ENCODE measurements at places on chromosomes 7 and 10.

DNA sequence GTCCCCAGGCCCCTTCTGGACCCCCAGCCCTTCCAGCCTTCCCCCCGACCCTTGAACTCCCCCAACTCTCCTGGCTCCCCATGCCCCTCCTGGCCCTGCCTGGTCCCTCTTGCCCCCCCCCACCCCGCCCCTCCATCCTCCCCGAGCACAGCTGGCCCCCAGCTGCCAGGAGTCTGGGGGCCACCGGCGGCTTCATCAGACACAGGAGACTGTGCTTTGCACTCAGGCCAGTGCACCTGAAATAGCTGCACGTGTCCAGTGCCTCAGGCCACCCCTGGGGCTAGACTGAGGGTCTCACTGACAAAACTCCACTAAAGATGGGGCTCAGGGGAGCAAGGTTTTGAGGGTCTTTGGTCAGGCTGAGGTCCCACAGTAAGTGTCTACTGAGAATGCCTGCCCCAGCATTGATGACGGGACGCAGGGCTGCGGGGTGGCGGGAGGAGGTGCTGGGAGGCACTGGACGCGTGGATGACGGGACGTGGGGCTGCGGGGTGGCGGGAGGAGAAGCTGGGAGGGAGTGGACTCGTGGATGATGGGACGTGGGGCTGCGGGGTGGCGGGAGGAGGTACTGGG is 6.5 kb downstream of the FOXL3 start:
- DNase-seq = no peak

- DNase-seq = no peak
Observed at GRCh38 chr10:103584216-103585010, 90.9 kb downstream of the NEURL1 start.

- peak; percentile 11 for DNase-seq
Observed at GRCh38 chr10:100186253-100187212, 704 bp upstream of the ERLIN1 start.

GRCh38 chr10:132971448-132972148 is 29.2 kb upstream of the CFAP46 start:
- DNase-seq = no peak

GRCh38 chr7:114481999-114482398 is 67.4 kb downstream of the FOXP2 start:
- DNase-seq = no peak

DNA sequence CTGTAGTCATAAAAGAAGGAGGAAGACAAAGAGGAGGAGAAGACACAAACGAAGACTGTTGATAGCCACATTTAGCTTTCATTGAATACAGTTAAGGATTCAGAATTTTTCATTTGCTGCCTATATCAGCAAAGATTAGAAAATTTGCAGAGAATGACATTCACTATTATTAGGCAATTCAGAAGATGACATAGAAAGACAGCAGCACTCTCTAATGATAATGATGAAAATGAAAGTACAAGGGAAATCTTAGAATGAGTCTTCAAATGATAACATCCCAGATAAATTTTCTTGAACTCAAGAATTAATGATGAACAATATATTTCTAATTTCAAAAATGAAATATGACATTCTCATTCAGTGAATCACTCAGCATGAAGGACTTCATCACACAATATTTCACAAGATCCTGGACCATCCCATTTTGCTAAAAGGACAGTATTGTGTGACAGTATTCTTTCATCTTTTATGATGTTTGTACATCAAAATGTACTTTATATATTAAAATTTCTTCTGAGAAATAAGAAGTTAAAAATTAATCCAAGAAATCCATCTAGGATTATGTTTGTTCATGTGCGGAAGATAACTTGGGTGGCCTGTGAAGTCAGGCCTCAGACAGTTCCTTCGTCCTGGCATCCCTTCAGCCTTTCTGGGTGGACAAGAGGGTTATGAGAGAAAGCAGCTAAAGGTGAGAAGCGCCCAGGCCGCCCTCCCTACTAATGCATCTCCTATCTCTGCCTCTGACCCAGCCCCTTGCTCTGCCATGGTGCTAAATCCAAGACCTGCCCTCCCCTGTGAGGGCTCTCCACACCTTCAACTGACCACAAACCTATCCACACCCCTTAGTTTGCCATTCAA is 47.4 kb upstream of the CAMK2B start:
- no peak for DNase-seq

Data from HT1080 (cell line).